ENCODE measurements at places on chromosomes 6 and 20.

DNA sequence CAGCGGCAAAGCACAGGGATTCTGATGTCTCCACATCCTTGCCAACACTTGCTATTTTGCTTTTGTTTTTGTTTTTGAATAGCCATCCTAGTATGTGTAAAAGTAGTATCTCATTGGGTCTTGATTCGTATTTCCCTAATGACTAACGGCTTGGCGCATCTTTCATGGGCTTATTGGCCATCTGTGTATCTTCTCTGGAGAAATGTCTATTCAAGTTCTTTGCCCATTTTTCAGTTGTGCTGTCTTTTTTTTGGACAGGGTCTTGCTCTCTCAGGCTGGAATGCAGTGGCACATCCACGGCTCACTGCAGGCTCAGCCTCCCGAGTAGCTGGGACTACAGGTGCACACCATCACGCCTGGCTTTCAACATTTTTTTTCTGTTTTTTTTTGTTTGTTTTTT lies 17.4 kb downstream of the TCFL5 start:
- H3K36me3 ChIP-seq: peaks cover 10% of the 10 kb centered on the region
- no peaks in the 10 kb centered on the region for H3K27me3 ChIP-seq
- H3K27ac ChIP-seq: no peak overlapping the region

DNA sequence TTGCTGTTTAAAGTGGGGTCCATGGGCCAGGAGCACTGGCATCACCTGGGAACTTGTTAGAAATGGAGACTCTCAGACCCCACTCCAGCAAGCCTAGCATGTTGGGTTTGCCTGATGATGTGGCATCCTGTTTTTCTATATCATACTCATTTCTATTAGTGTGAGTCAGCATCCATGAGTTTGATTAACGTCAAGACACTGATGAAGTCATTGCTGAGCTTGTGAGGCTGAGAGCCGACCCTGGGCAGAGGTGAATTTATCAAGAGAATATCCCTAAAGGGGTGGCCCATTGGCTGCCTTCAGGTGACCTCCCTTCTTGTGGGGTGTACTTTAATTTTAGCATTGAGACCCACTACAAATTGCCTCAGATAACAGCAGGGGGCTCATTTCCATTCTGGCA lies 43.4 kb upstream of the RNF144B start:
- no peak overlapping the region for H3K4me3 ChIP-seq
- no peaks in the 10 kb centered on the region for H3K27me3 ChIP-seq
- no peak for DNase-seq
- H3K4me1 ChIP-seq: no peaks in the 10 kb centered on the region

GRCh38 chr6:162056061-162056460 lies 671.5 kb downstream of the PRKN start:
- no peaks in the 10 kb centered on the region for H3K4me1 ChIP-seq
- DNase-seq: no peak
- H3K27ac ChIP-seq: no peak overlapping the region
- H3K27me3 ChIP-seq: peaks cover 6% of the 10 kb centered on the region
- H3K36me3 ChIP-seq: no peaks in the 10 kb centered on the region
- H3K4me3 ChIP-seq: no peak overlapping the region

- peaks cover 33% of the 10 kb centered on the region for H3K4me1 ChIP-seq
- H3K27me3 ChIP-seq: no peaks in the 10 kb centered on the region
- no peaks in the 10 kb centered on the region for H3K36me3 ChIP-seq
- no peak overlapping the region for H3K4me3 ChIP-seq
Observed at GRCh38 chr6:45921691-45922281, 93.9 kb downstream of the CLIC5 start.

- H3K27ac ChIP-seq: no peak overlapping the region
- no peaks in the 10 kb centered on the region for H3K36me3 ChIP-seq
- H3K27me3 ChIP-seq: peaks cover 7% of the 10 kb centered on the region
- no peaks in the 10 kb centered on the region for H3K4me1 ChIP-seq
- DNase-seq: no peak
Observed at GRCh38 chr20:52311209-52311794, 119.7 kb upstream of the ZFP64 start.

GRCh38 chr6:7673063-7673536 lies 52.8 kb upstream of the BMP6 start:
- no peaks in the 10 kb centered on the region for H3K27me3 ChIP-seq
- no peaks in the 10 kb centered on the region for H3K36me3 ChIP-seq
- H3K4me1 ChIP-seq: no peaks in the 10 kb centered on the region
- H3K4me3 ChIP-seq: no peak overlapping the region
- peak; percentile 24 for DNase-seq
- H3K27ac ChIP-seq: no peak overlapping the region

DNA sequence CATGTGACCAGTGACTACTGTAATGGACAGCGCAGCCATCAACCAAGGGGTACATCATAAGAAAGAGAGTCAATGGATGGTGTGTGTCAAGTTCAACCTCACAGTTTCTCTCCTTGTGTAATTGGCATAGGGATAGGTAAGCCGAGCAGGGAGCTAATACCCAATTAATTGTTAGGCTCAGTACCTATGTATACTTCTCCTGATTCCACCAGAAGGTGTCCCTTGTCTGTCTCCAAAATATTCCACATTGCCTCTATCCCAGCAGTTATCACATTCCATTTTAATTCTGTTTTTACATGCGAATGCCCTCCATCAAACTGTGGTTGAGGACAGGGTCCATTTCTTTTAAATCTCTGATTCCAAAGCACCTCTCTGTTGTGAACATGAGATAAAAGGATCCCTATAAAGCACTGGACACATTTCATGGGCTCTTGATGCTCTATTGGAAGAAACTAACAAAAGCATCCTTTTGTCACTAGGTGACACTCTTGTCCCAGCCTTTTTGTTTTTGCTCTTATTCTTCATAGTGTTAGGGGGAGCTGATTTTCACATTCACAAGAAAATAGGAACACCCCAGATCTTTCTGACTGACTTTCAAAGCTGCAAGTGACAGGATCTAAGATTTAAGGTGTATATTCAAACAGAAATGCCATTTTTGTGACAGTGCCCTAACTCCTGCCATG lies 38.9 kb downstream of the FBXO9 start:
- H3K36me3 ChIP-seq: no peaks in the 10 kb centered on the region
- peaks cover 8% of the 10 kb centered on the region for H3K4me1 ChIP-seq
- no peak overlapping the region for H3K4me3 ChIP-seq
- H3K27me3 ChIP-seq: no peaks in the 10 kb centered on the region
- DNase-seq: peak; percentile 17

DNA sequence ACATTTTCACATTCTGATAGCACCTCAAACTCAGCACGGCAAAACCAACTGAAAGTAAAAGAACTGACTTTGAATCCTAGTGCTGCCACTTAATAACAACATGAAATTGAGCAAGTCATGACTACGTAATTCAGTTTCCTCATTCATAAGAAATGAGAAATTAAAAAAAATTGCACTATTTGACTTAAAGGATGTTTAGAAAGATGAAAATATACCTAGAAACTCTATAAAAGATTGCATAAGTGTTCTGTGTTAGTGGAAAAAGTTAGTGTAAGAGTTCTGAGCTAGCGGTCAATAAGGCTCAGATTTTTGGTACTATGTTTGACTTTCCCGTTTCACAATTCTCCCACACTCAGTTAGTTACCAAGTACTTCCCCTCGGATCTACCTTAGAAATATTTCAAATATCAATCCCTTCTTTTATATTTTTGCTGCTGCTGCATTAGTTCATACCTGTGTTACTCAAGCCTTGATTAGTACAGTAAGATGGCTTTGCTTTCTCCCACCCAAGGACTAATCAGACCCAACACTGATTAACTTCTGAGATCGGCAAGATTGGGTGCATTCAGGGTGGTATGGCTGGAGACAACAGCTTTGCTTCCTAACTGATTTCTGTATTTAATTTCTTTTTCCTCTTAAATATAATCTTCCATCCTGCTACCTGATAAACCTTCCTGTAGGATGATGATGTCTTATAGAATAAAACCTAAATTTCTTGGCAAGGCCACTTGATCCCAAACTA lies 25.9 kb downstream of the ECHDC1 start:
- H3K27ac ChIP-seq: no peak overlapping the region
- H3K4me3 ChIP-seq: no peak overlapping the region
- no peaks in the 10 kb centered on the region for H3K27me3 ChIP-seq
- no peak for DNase-seq

- peak overlapping the region; percentile 89 for H3K4me3 ChIP-seq
- H3K27ac ChIP-seq: peak overlapping the region; percentile 70
- 0 out of 2 replicates have a peak, but pooled peaks cover 5% of the 10 kb centered on the region for H3K4me1 ChIP-seq
- no peaks in the 10 kb centered on the region for H3K27me3 ChIP-seq
Observed at GRCh38 chr20:62387219-62387913, 463 bp downstream of the RPS21 start.

GRCh38 chr6:157531169-157531985 lies 150.4 kb downstream of the ZDHHC14 start:
- H3K4me3 ChIP-seq: no peak overlapping the region
- DNase-seq: no peak
- no peak overlapping the region for H3K27ac ChIP-seq
- no peaks in the 10 kb centered on the region for H3K36me3 ChIP-seq
- no peaks in the 10 kb centered on the region for H3K27me3 ChIP-seq

DNA sequence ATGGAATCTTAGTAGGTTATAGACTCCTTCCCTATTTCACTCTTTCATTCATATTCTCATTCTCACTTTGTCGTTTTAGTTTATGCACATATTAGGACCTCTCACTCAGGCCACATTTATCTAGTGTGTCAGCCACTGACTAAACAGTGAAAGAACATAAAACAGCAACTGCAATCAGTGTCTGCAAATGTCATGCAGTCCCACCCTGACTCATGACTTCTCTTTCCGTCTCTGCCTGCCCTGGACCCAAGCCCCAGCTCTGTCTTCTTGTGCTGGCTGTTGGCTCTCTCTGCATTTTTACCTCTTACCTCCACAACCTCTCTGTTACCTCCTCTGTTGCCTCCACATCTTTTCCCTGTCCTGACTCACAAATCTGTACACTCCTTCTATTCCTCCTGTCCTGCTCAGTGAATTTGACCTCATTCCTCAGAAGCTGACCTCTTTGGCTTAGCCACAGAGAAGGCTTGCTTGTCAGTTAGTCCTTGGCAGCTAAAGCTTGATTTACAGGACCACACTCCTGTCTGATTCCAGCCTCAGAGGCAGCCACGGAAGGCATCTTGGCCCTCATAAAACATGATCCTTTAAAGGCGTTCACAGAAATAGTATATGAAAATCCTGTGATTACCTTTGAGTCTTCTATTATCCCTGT lies 247.6 kb downstream of the PKHD1 start:
- H3K4me1 ChIP-seq: peaks cover 44% of the 10 kb centered on the region
- H3K27me3 ChIP-seq: no peaks in the 10 kb centered on the region
- no peaks in the 10 kb centered on the region for H3K36me3 ChIP-seq
- H3K27ac ChIP-seq: no peak overlapping the region

DNA sequence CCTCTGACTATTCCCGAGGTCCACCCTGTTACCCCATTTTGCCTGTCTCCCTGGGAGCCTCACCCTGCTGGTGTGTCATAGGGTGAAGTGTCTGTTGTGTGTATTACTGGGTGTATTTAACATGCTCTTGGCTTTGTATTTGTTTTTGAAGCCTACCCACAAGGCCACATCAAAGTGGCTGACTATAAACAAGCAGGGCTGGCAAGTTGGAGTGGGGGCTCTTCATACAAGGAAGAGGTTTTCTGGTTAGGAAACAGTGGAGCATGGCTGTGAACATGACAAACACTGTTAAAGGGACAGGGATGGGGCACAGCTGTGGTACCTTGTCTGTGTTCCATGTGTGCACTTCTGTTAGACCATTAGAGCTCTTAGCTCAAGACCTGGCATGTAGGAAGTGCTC lies 26.3 kb downstream of the HECA start:
- H3K4me1 ChIP-seq: peaks cover 9% of the 10 kb centered on the region
- no peaks in the 10 kb centered on the region for H3K36me3 ChIP-seq
- peak; percentile 19 for DNase-seq
- H3K27ac ChIP-seq: no peak overlapping the region
- H3K27me3 ChIP-seq: no peaks in the 10 kb centered on the region
- H3K4me3 ChIP-seq: no peak overlapping the region

DNA sequence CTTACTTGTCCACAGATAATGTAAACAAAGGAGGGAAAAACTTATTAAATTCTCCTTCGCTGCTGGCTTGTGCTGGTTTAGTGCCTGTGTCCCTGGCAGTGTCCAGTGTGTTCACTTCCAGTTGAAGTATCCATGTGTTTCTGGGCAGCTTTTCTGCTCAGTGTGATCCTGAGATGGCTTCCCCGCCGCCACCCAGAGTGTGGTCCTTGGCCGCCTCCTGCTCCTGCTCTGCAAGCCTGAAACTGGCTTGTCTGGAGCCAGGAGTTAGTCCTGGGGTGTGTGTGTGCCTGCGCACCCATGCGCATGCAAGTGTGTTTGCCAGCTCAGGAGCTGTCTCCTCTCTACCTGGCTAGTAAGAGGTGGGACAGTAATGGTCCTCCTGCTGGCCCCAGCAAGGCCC lies 7.2 kb downstream of the BTBD3 start:
- H3K27ac ChIP-seq: no peak overlapping the region
- H3K27me3 ChIP-seq: no peaks in the 10 kb centered on the region

GRCh38 chr6:142276256-142276655 lies 25.6 kb upstream of the ADGRG6 start:
- H3K27ac ChIP-seq: peak overlapping the region; percentile 77
- peaks cover 21% of the 10 kb centered on the region for H3K4me1 ChIP-seq
- no peak overlapping the region for H3K4me3 ChIP-seq
- no peaks in the 10 kb centered on the region for H3K36me3 ChIP-seq
- H3K27me3 ChIP-seq: no peaks in the 10 kb centered on the region
- DNase-seq: no peak
